ENCODE measurements at places on chromosomes 11 and 22. TPM values are rescaled to one million over a fixed set of nuclear protein-coding genes. Genes with fewer than 3 reads are reported as not detected.

GRCh38 chr11:97461934-97462333 is 1072.1 kb downstream of the JRKL start:
- no peak for DNase-seq

The MLC1 gene
- total RNA-seq: not detected

The CCDC87 gene
- total RNA-seq: 0.28 TPM

- DNase-seq: no peak
Measured at GRCh38 chr11:19349340-19350025, 108.7 kb upstream of the E2F8 start.

The AP5B1 gene
- 15.5 TPM for total RNA-seq

DNA sequence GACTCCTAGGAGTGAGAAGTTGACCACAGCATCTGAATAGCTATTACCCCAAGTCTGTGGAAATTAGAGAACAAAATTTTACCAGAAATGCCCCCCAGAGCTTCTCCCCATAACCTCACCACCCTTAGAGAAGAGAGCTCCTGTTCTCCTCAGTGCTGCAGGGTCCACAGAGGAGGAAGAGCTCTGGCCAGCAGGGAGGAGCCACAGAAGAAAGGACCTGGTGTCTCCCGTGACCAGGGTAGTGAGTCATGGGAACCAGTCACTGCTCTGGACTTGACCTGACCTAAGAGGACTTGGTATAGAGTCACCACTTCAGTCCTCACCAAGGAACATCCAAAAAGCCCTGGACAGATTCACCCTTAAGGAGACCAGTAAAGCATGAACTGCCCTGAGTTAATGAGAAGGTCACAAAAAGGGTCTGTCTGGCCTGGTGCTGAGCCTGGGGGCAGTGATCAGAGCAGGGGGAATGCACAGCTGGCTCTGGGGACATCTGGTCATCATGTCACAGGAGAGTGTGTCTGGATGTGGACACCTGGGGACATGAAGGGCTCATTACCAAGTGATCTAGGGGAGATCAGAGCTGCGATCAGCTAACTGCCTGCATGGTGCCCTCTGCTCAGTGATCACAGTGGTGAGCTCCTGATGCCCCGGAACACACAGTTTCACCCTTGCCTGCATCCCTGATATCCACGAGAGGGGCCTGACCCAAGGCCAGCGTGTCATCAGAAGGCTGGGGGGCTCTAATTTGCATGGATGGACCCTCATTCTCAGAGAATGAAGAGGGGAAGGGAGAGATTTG is 103.3 kb upstream of the TOP3B start:
- no peak for DNase-seq

The APOL3 gene
- 36.9 TPM for total RNA-seq

- no peak for DNase-seq
Measured at GRCh38 chr11:69958308-69958707, 119.8 kb upstream of the ANO1 start.

DNA sequence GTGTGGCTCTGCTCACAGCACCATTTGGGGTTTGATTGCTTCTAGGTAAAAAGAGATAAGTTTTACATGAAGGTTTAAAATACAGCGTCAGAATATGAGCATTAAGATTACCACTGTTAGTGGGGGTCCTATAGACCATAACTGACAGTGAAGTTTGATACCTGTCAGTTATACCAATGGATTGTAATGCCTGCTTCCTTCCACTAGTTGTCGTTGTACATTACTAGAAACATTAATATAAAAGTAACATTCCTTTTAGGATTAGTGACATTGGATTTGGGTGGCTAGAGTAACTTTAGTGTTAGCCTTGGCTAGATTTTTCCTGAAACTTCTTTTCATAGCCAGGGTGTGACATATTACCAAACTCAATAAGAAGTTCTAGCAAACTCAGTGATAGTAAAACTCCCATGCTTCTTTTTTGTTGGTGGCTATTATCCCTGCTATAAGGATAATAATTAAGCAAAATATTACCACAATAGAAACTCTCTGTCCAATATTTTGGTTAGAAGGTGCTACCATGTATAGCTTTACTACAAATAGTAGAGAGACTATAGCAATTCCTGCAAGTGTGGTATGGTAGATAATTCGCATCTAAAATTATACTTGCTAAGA is 57.1 kb downstream of the FAM181B start:
- DNase-seq: no peak

- no peak for DNase-seq
Measured at GRCh38 chr11:128269466-128269865, 317.9 kb downstream of the ETS1 start.

The ROBO4 gene
- 474 TPM for total RNA-seq

DNA sequence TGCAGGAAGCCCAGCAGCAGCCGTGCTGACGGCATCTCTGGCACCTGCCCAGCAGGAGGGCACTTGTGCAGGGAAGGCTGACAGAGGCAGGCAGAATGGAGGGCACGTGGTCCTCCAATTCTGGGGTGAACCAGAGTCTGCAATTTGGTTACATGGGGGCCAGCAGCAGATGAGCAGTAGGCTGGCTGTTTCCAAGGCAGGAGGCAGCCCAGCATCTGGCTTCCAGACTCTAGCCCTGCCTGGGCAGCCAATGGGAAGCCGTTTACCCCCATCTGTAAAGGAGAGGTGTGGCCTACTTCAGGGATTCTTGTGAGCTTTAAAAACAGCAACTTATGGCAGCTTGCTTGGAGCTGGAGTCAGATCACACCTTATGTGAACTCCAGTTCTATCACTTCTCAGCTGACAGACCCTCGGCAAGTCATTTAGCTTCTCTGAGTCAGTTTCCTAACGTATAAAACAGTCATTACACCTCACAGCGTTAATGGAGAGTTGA is 27.9 kb upstream of the RASL10A start:
- DNase-seq: no peak

- no peak for DNase-seq
Measured at GRCh38 chr11:130304651-130305050, 10.1 kb downstream of the ZBTB44 start.

DNA sequence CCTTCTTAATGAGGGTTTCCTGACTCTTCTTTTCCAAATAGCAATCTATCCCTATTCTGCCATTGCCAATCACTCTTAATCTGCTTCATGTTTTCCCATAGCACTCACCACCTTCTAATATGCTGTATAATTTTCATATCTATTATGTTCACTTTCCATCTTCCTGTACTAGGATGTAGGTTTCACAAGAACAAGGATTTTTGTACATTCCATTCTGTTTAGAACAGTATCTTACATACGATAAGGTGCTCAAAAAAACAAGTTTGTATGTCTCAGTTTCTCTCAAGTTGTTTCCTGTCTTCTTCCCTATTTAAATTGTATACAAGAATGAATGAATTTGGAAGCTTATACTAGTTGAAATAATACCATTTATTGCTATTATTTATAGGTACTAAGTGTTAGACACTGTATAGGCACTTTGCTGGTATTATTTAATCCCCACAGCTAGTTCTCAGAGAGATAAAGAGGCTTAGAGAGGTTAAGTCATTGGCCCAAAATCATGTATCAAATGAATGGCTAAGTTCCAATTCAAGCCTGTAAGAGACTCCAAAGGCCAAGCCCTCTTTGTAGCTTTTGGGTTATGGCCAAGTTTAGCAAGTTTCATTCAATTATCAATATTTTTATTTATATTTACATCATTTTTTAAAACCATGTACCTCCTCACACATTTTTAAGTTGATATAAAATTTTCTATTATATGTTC is 134.7 kb downstream of the PAX6 start:
- no peak for DNase-seq

DNA sequence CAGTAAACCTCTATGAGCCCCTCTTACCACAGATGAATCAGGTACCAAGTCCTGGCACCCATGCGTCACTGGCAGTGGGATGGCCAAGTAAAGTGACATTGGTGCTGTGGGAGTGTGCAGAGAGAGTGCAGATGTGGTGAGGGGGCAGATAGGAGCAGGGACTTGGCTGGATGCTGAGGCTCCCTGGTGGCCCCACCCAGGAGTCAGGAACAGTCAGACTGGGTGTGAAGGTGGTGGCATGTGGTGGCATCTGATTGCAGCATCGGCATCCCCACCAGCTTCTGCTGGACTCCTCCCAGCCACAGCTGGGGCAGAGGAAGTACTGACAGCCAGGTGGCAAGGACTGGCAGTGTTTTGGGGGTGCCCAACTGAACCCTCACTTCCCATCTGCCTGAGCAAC is 11.4 kb downstream of the DGAT2 start:
- DNase-seq: no peak

- no peak for DNase-seq
Measured at GRCh38 chr11:125638315-125638714, 13.4 kb downstream of the CHEK1 start.

- DNase-seq: no peak
Measured at GRCh38 chr11:121004206-121004840, 19.6 kb upstream of the TBCEL start.

The OR10A2 gene
- not detected for total RNA-seq

DNA sequence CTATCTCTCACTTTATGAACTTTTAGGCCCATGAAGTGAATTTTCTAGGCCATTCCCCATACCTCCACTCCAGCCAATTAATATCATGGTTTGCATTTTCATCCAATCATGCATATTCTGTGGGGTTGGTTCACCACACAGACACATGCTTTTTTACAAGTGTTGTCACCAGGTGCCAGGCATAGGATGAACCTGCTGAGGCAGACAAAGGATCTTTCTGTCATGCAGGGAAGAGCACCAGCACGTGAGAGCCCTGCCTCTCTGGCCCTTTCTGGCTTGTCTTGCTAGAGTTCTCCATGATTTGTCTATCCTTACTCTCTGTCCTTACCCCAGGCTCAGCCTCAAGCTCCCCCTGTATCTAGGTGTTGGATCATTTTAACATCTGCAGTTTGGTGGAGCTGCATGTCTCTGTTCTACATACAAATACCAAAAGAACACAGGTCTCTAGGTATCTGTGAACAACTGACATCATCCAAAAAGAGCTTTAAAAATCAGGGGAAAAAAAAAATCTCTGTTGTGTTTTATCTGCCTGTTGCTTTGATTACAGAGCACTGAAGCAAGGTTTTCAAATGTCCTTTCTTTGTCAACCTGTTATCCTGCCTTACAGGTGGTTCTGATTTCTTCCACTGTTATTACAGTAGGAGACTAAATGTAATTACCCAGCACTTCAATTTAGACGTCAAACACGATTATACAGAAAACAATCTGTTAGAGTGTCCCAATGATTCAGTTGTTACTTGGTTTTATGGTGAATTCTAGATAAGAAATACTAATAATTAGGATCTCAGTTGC is 58.4 kb upstream of the GRAMD1B start:
- DNase-seq: no peak

DNA sequence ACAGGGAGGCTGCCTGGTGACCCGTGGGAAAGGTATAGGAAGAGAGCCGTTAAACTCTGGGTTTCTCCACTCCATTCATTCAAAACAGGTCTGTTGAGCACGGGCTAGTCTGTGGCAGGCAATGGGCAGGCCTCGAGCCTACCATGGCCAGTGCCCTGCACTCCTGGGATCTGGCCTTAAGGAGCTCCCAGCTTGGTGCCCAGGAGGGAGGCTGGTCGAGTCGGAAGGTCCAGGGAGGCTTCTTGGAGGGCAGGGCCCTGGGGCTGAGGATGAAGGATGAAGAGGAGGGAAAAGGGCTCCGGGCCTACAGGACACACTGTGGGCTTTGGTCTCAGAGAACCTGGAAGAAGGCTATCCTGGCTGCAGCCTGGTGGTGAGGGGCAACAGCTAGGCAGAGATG is 41.9 kb upstream of the MN1 start:
- DNase-seq: no peak

- no peak for DNase-seq
Measured at GRCh38 chr11:11635443-11635842, 13.6 kb upstream of the GALNT18 start.

DNA sequence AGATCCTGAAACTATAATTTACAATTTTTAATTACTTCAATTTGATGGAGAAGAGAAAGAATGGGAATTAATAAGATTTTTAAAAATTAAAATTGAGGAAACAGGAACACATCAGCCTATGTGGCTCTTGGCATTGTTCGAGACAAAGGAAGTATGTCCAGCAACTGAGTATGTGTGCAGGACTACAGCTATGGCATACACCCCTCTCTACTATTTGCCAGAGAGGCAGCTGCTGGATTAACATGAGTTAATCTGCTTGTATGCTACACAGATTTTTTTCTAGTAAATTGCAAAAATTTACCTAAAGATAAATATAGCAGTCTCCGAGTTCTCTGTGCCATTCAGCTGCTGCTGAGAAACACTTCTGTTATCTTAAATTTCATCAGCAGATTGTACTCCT is 70.6 kb downstream of the PHF21A start:
- no peak for DNase-seq

DNA sequence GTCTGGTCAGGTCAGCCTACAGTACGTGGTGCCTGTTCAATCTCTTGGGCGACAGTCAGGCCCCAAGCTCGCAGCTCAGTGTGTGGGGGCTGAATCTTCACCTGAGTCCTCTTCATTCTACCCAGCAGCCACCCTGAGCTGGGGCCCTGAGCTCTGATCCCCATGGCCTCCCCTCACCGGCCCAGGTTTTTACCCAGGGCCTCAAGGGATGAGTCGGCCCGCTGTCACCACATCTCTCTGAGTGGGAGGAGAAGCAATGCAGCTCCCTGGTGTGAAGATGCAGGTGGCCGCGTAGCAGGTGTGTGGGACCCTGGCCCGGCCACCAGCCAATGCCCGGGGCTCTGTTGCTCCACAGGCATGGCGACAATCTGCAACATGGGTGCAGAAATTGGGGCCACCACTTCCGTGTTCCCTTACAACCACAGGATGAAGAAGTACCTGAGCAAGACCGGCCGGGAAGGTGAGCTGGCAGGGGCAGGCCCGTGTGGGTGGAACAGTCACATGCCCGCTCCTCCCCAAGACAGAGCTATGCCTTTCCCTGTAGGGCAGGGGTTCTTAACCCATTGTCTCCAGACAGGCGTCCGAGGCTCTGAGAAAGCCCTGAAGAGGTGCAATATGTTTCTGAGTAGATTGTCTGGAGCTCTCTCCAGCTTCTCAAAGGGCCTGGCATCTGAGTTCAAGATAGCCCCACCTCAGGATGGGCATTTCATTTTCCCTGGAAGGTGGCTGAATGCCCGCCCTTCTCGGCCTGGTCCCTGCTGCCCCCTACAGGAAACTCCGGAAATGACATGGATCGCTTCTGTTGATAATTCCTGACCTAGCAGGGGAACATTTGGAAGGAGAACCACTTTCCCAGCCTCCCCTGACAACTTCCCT is 26.9 kb downstream of the POLR3H start:
- DNase-seq: peak; percentile 64

GRCh38 chr11:66880496-66881450 is 23.9 kb downstream of the LRFN4 start:
- DNase-seq: no peak
